ENCODE measurements at places on chromosomes 4 and X.

GRCh38 chrX:118974088-118974907 lies at the start of gene LONRF3:
TSS of gene LONRF3 (plus strand) at chrX:118974618. CDS start at chrX:118974781, 163 bp downstream.
- peak; percentile 33 for DNase-seq

DNA sequence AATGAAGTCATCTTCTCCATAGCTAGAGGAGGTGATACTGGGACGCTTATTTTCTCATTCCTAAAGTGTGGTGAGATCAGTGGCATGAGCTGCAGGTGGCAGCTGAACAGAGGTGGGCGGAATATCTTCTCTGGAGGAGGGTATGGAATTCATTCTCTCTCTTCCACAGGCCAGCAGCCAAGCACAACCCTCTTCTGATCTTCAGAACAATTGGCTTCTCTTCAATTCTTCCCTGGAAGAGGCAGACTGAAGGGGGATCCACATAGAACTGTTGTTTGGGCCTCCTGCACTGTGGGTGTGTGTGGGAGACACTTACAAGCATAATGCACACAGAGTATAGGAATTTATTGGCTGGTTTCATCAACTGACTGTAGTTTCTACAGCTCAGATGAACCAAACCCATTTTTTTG lies 180.4 kb upstream of the RASGEF1B start:
- DNase-seq: no peak

DNA sequence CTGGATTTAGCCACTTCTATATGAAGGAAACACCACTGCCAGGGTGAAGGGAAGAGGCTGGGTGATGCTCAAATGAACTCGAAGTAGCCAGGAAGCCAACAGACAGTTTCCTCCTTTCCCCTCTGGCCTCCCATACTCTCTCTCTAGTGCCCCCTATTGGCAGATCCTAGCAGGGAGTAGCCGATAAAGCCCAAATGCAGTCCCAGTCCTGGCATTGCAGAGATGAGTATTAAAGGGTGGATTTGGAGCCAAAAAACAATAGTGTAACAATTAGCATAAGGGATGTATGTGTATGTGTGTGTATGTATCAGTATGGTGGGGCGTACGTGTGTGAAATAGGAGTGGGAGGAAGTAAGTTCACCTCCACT lies 213.8 kb upstream of the LDB2 start:
- DNase-seq: no peak

DNA sequence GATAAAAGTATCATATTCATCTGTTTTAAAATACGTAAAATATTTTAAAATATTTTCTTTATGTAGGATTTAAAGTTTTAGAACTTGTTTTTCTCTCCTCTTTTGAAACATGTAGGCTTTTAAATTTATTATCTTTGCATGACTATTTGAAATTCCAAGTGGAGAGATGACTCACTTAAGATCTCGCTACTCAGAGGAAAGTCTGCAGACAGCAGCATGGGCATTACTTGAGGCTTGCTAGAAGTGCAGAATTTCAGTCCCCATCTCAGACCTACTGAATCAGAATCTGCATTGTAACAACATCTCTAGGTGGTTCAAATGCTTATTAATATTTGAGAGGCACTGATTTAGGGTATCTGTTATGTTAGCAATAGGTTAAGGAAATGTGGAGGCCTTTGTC lies 225.7 kb upstream of the ARX start:
- DNase-seq: no peak

- no peak for DNase-seq
Observed at GRCh38 chr4:3026540-3026939, 47.8 kb downstream of the HTT-AS start.

DNA sequence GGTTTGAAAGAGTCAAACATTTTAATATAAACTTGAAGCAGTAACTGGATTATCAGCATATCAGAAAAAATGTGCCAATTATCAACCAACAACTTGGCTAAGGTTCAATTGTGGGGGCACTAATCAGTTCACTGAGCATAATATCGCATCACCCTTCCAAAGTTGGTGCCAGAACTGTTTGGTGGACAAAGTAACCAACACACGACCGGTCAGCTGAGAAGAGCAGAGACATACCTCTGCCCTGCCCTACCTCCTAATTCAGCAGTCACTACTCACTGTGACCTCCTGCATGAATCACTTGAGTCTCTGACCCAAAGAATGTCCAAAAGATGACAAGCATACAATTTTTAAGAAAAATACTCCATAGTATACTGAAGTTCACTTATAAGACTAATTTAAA lies 53.2 kb downstream of the TSPAN5 start:
- no peak for DNase-seq

- no peak for DNase-seq
Observed at GRCh38 chrX:56800801-56801200, 71.8 kb downstream of the NBDY start.

GRCh38 chr4:162557516-162558106 lies 393.8 kb upstream of the FSTL5 start:
- DNase-seq: no peak

DNA sequence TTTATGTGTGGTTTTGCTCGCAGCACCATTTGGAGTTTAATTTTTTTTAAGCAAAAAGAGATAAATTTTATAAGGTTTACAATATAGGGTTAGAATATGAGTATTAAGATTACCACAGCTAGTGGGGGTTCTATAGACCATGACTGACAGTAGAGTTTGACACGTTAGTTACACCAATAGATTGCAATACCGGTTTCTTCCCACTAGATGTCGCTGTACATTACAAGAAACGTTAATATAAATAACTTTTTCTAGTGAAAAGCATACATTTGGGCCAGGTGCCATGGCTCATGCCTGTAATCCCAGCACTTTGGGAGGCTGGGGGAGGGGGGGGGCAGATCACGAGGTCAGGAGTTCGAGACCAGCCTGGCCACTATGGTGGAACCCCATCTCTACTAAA lies 433.6 kb downstream of the MAGEB5 start:
- DNase-seq: no peak

DNA sequence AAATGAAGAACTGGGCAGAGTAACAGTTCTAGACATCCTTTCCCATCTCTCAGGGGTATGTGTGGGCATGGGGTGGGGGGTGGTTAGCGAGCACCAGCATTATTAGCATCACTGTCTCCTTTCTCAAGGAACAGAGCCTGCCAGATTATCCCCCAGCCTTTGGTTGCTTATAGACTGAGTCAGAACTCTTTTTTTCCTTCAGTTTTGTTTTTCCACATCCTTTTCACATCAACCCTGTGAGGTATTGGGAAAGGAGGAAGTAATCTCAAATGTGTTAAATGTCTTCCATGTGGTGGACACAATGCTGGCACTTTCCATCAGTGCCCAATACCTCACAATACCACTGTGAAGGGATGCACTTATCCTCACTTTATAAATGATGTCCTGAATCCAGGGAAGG lies 3.1 kb upstream of the FGF16 start:
- DNase-seq: no peak

- DNase-seq: no peak
Observed at GRCh38 chr4:175109933-175110332, 191.8 kb downstream of the ADAM29 start.

GRCh38 chrX:318068-318738 lies 393 bp downstream of the GTPBP6 start:
- peak; percentile 97 for DNase-seq

DNA sequence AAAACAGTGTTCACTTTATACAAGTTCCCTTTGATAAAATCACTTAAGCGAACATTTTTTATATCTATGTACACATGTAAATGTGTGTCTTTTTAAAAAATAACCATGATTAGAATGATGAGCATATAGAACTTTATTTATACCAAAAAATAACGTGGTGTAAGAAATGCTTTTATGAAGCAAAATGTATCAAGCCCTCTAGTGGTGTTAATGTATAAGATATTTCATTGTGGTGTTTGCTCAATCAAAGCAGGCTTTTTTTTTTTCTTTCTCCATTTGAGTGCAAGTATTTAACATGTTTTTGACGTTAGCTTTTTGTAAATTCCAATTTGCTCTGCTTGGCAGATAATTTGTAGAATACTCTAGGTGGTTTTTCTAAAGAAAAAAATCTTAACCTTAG lies 2092.4 kb upstream of the TENM3 start:
- no peak for DNase-seq

GRCh38 chr4:66045913-66046312 lies 375.6 kb upstream of the EPHA5 start:
- no peak for DNase-seq

- no peak for DNase-seq
Observed at GRCh38 chrX:72146527-72146926, 14.8 kb upstream of the RTL5 start.

DNA sequence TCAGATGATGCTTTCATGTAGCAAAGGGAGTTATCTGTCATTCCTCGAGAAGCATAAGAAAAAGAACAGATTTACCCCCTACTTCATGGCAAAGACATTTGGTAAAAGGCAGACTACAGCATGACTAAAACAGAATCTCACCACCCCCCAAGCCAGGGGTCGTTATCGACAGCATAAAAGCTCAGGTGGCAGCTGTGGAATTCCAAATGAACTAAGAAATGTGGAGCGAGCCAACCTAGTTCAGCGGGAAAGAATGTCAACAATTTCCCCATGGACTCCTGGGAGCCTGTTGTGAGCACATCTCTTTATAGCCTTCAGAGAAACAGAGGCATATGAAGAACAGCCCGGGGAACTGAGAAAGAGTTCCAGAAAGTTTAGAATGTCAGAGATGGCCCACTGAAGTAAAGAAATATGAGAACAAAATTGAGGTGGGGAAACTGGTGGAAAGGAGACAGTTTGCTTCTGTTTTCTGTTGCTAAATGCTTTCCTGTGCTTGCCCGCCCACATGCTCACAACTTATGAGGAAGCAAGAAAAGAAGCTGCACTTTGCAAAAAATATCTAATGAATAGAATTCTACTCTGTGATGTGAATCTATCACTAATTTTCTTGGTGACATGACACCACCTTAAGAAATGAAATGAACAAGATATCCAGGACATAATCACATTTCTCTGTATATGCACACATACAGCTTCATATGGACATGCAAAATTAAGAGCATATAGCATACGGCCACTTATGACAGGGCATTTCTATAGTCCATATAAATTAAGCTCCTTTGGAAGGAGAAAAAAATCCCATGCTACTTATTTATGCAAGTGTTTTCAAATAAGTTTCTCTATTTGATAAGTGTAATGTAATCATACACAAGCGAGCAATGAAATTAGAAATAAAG lies 135.3 kb upstream of the MID1 start:
- DNase-seq: no peak

DNA sequence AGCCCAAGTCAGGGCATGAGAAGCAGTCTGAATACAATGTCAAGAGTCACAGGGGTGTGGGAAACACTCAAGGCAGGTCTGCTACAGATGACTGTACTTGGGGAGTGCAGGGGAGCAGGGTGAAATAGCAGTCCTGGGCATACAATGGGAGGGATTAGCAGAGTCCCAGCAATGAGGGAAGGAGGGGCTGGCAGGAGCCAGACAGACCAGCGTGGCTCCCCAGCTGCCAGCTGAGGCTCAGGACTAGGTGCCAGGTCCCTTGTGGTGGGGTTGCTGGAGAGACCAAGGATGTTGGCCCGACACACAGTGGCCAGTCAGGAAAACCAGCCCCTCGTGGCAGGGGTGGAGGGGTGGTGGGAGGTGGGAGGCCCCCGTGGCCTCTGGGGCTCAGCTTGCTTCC lies 86.6 kb downstream of the RTL5 start:
- no peak for DNase-seq

- no peak for DNase-seq
Observed at GRCh38 chrX:103439161-103439560, 62.8 kb downstream of the BEX3 start.

- DNase-seq: no peak
Observed at GRCh38 chrX:2875798-2876399, 47.2 kb downstream of the GYG2 start.

DNA sequence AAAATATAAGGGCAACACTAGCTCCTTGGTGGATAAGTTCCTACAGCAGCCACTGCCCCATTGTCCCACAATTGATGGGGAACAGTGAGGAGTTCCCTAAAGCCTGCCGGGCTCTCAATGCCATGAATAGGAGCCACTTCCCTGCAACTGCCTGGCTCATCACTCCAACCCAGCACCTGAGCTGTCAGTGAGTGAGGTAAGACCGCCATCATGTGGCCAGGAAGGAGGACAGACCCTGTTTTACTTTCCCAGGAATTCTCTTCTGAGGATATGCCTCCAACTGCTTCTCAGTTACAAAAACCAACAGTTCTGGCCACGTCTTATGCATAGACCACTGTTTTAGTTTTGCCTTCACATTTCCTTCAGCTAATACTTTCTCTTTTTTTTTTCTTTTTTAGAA lies 45.5 kb downstream of the SRPX start:
- no peak for DNase-seq

DNA sequence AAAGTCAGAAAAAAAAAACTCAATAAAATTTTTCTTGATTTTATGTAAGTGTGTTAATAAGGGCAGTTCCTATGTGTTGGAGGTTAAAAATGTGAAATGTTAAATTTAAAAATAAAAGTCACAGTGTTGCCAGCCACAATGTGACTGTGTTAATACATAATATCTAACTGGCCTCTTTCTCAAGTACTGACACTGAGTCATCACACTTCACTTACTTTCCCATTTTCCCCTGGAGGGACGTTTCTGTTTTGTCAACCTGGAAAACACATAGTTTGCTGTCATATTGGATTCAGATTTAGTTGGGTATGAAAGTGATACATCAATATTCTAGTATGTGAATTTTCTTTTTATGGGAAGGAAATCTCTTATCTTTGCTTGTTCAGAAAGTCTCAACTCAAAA lies 46.4 kb downstream of the ARHGEF38 start:
- DNase-seq: no peak

DNA sequence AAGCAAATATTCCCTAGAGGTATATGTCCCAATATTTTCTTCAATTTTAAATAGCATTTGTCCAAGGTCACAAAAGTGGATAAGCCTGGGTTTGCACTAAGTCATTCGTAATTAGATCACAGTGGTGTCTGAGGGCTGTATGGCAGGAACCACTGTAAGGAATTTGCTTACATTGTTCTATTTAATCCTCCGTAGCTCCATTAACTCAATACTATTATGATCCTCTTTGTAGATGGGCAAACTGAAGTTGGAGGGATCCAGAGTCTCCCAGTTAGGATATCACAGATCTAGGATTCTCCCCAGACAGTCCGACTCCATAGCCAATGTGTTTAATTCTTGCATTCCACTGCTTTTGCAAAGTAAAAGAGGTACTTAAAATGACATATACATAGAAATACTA lies 242.7 kb upstream of the DCAF8L1 start:
- DNase-seq: no peak

DNA sequence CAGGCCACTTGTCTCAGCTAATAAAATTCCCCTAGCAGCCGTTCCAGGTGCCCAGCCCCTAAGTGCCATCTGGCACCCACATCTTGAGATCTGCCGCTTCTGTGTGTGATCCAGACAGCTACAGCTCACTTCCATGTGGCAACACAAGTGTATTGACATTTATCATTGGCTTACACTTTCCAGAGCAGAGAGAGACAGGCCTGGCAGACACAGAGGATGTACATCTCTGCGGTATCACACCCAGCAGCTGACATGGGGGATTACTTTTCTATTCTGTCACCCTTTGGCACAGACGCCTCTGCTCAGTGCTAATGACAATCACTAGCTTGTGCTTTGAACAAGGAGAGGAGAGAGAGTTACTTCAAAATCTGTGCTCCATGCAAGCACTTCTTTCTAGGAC lies 195.9 kb downstream of the KDR start:
- no peak for DNase-seq
